ENCODE measurements at places on chromosomes 2 and 18.
A peak's percentile ranks its signal among the peaks of the same experiment; 100 is the strongest.

- H3K4me1 ChIP-seq: no peaks in the 10 kb centered on the region
- DNase-seq: peak; percentile 50
- no peaks in the 10 kb centered on the region for H3K36me3 ChIP-seq
- H3K4me3 ChIP-seq: no peak overlapping the region
- no peak overlapping the region for H3K27ac ChIP-seq
These were observed 114.8 kb downstream of the NEB start for GRCh38 chr2:151619337-151619989.

DNA sequence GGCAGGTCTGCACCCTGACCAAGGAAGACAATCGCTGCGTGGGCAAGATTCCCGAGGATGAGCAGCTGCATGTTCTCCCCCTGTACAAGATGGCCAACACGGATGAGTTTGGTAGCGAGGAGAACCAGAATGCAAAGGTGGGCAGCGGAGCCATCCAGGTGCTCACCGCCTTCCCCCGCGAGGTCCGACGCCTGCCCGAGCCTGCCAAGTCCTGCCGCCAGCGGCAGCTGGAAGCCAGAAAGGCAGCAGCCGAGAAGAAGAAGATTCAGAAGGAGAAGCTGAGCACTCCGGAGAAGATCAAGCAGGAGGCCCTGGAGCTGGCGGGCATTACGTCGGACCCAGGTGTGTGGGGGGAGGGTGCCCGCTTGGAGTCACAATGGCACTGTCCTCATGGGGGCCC lies 48.4 kb downstream of the BOLA3 start:
- DNase-seq: no peak
- peaks cover 23% of the 10 kb centered on the region for H3K36me3 ChIP-seq
- H3K27ac ChIP-seq: no peak overlapping the region
- no peak overlapping the region for H3K4me3 ChIP-seq

- no peak for DNase-seq
- H3K4me1 ChIP-seq: no peaks in the 10 kb centered on the region
- H3K4me3 ChIP-seq: no peak overlapping the region
- no peaks in the 10 kb centered on the region for H3K27me3 ChIP-seq
- peaks cover 25% of the 10 kb centered on the region for H3K36me3 ChIP-seq
These were observed 123.5 kb upstream of the DAPL1 start for GRCh38 chr2:158671360-158672245.

- no peaks in the 10 kb centered on the region for H3K4me1 ChIP-seq
- DNase-seq: no peak
These were observed 57.6 kb downstream of the PXDN start for GRCh38 chr2:1686784-1687105.

- no peak overlapping the region for H3K27ac ChIP-seq
- no peaks in the 10 kb centered on the region for H3K27me3 ChIP-seq
- DNase-seq: no peak
These were observed 97.3 kb upstream of the MYCN start for GRCh38 chr2:15842758-15843666.

GRCh38 chr2:225614915-225615314 lies 215.4 kb downstream of the NYAP2 start:
- H3K4me3 ChIP-seq: no peak overlapping the region
- no peaks in the 10 kb centered on the region for H3K27me3 ChIP-seq
- DNase-seq: no peak
- H3K27ac ChIP-seq: no peak overlapping the region
- no peaks in the 10 kb centered on the region for H3K36me3 ChIP-seq

GRCh38 chr2:185583058-185583816 lies 155.4 kb upstream of the FSIP2 start:
- no peak overlapping the region for H3K4me3 ChIP-seq
- no peaks in the 10 kb centered on the region for H3K36me3 ChIP-seq
- H3K27me3 ChIP-seq: no peaks in the 10 kb centered on the region

GRCh38 chr2:214853906-214854305 lies 44.4 kb upstream of the BARD1 start:
- H3K27me3 ChIP-seq: no peaks in the 10 kb centered on the region
- H3K4me3 ChIP-seq: no peak overlapping the region
- no peak overlapping the region for H3K27ac ChIP-seq
- DNase-seq: no peak
